ENCODE measurements at places on chromosomes 2 and 18.

DNA sequence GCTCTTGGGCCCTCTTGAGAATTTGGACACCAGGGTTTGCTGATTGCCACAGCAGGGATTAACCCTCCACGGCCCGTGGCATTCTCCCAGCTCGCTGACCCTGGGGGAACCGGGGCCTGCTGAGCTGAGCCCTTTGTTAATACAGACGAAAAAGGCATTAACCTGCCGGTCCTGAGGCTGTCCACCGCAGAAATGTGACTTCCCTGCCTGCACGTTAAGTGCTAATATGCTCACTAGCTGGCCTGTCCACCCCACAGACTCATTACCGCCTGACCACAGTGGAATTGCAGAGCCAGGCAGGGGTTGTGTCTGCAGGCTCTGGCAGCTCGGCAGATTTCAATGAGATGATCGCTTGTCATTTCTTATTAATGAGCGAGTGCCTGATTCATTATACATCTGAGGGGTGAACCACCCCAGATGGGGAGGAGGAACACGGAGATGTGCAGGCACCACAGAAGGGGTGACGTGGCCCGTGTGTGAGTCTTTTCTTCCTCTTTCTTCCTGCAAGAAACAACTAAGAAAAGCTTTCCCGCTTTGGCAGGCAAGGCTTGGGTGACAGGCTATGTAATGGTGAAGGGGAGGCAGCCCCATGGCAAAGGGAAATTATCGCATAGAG lies 126.0 kb downstream of the GLI2 start:
- peak; percentile 76 for DNase-seq

DNA sequence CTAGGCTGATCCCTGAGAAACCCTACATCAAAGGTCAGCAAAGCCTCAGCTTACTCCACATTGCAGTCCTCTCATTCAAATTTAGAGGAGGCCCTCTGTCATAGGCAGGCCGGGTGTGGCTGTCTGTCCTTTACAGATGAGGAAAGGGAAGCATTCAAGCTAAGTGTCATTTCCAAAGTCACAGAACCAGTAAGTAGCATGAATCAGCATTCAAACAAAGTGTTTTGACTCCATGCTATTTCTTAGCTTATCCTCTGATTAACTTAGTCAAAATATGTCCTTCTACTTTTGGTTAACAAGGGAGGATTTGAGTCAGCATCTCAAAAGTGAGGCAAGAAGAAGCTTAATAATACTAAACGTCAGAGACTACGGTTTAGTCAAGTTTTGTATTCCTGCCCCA lies 409.0 kb upstream of the POU3F3 start:
- no peak for DNase-seq

GRCh38 chr2:28638102-28638501 lies 113.5 kb upstream of the PPP1CB start:
- DNase-seq: no peak

GRCh38 chr2:4300616-4301015 lies 597.2 kb downstream of the DCDC2C start:
- DNase-seq: no peak

DNA sequence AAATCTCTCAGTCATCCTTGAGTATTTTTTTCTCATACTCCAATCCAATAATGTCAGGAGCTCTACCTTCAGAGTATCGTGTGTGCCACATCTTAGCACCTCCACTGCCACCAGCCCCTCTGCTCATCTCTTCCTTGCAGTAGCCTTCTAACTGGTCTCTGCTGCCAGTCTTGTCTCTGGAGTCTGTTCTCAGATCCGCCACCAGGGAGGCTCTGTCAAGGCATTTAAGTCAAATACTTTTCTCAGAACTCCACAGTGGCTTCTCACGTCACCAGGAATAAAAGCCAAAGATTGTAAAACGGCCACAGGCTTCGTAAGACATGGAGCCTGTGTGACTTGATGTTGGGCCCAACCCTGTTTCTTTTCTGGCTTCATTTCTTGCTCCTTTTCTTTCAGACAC lies 7.1 kb downstream of the UNC50 start:
- DNase-seq: no peak

GRCh38 chr2:61134141-61134540 lies 27.8 kb upstream of the C2orf74 start:
- no peak for DNase-seq

GRCh38 chr2:180002198-180002770 lies 4.8 kb downstream of the CWC22 start:
- DNase-seq: no peak

DNA sequence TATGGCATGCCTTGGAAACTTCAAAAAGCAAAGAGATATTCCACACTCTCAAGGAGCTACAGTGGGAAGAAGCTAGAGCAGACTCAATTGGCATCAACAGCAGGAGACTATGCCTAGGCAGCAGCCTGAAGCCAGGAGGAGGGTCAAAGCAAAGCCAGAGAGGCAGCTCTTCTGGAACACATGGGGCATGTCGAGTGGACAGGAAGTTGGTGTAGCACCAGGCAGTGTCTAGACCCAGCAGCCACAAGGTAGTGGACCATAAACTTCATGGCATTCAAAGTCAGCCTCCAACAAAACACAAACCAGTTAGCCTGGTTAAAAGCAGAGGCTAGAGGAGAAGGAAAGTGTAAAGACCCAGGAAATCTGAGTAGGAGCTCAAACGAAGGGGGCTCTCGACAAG lies 311.2 kb upstream of the PKDCC start:
- DNase-seq: no peak

GRCh38 chr2:223642506-223642905 lies 40.3 kb upstream of the SCG2 start:
- DNase-seq: peak; percentile 31
